ENCODE measurements at places on chromosomes 2 and 18.

GRCh38 chr2:200878289-200878880, 10.5 kb downstream of the PPIL3 start:
- no peak for DNase-seq

DNA sequence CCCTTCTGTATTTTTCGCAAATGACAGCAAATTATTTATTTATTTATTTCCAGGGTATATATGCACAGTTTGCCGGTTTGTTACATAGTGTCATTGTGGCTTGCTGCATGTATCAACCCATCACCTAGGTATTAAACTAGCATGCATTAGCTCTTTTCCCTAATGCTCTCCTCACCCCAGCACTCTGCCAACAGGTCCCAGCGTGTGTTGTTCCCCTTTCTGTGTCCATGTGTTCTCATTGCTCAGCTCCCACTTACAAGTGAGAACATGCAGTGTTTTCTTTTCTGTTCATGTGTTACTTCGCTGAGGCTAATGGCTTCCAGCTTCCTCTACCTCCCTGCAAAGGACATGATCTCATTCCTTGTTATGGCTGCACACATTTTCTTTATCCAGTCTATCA, 592.3 kb downstream of the TRIB2 start:
- no peak for DNase-seq

GRCh38 chr18:62577765-62578164, 54.9 kb downstream of the ZCCHC2 start:
- no peak for DNase-seq

DNA sequence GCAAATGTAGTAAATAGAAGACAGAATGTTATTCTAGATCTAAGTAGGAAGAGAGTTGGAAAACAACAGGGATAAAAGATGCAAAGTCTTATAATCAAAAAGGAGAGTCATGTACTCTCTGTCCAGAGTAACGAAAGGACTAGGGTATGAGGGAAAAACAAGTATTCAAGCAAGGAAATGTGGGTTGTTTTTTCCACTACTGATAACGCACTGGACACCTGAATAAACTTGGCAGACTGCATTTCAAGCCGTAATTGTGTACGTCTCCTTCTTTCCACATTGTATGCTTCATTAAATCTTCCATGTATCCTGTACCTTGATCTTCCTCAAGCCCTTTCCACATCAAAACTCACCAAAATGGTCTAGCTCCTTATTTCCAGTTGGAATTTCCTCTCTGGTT, 420.6 kb downstream of the ZEB2 start:
- no peak for DNase-seq

DNA sequence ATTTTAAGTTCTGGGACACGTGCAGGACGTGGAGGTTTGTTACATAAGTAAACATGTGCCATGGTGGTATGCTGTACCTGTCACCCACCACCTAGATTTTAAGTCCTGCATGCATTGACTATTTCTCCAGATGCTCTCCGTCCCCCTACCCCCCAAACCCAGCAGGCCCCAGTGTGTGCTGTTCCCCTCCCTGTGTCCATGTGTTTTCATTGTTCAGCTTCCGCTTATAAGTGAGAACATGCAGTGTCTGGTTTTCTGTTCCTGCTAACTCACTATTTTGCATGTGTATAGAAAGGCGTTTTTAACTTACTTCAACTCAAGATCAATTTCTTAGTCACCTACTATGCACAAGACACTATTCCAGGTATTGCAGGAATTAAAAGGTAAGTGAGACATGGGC, 128.0 kb downstream of the PLCL1 start:
- no peak for DNase-seq

GRCh38 chr18:22398464-22398863, 19.3 kb downstream of the CTAGE1 start:
- no peak for DNase-seq

GRCh38 chr2:97011977-97012569, 25.7 kb upstream of the FAM178B start:
- peak; percentile 15 for DNase-seq

DNA sequence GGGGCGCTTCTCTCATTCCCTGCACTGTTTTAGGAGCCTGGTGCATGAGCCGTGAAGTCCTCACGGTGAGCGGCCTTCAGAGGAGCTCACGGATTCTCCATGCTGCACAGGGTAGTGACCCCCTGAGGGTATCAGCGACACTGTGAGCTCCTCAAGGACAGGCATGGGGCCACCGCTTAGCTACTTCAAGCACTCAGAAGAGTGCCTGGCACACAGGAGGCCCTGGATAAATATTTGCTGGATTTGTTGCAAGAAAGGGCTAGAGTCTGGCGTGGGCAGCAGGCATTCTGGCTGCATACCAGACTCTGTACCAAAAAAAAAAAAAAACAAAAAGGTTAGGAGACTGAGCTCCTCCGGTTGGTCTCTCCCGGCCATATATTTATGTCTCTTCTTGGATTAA, 5.7 kb upstream of the MBP start:
- DNase-seq: no peak

GRCh38 chr2:49840428-49840975, 686.2 kb upstream of the FSHR start:
- DNase-seq: no peak

- no peak for DNase-seq
Measured at GRCh38 chr2:181066333-181066732, 85.9 kb downstream of the UBE2E3 start.

GRCh38 chr18:22342625-22343024, 75.1 kb downstream of the CTAGE1 start:
- no peak for DNase-seq

DNA sequence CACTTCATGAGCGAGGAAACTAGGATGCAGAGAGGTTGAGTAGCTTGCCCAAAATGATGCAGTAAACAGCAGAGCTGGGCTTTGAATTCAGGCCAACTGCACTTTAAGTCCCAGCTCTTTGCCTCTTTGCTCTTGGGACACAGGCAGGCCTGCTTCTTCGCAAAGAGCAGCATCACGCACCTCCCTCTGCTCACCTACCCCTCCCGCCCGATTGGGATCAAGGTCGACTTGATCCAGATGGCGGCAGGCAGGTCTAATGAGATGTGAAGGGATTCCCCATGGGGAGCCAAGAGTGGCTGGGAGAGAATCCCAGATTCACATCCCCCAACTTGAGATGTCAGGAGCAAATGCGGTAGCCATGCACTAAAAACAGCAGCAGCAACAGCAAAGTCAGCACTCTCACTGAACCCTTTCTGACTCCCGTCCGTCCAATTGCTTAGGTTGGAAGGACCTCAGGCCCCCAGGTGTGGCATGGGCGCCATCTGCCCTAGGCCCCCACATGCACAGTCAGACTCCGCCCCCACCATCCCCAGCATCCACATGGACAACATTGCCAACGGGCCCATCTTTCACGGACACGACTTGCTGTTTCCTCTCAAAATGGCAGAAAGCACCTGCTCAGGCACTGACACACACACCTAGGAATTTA, 84.3 kb upstream of the MAP4K4 start:
- no peak for DNase-seq

- no peak for DNase-seq
Measured at GRCh38 chr2:96325884-96326255, 753 bp downstream of the ITPRIPL1 start.

GRCh38 chr2:238727585-238728329, 120.1 kb upstream of the TWIST2 start:
- no peak for DNase-seq

DNA sequence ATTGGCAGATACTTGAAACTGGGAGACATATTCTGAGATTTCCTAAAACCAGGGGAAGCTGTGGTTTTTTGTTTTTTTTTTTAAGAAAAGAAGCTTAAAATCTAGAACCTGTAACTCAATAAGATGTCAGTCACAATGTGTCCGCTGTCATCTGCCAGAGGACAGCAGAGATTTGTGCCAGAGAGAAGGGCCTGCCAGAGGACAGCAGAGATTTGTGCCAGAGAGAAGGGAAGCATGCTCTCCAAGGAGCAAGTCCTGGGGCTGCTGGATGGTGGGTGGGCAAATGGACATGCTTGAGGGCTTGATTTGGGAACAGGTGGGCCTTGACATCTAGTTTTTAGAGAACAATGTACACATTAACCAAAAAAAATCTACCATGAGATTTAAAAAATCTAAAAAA, 77.9 kb downstream of the CCDC93 start:
- no peak for DNase-seq

GRCh38 chr2:177484180-177484795, 91.7 kb downstream of the AGPS start:
- no peak for DNase-seq

GRCh38 chr2:133773854-133774653, 205.8 kb upstream of the NCKAP5 start:
- no peak for DNase-seq

- DNase-seq: no peak
Measured at GRCh38 chr2:230085201-230085600, 16.5 kb upstream of the SLC16A14 start.

GRCh38 chr2:133004623-133005022, 334.6 kb upstream of the LYPD1 start:
- no peak for DNase-seq

GRCh38 chr2:204664708-204665121, 119.4 kb downstream of the PARD3B start:
- DNase-seq: no peak

Data from neuronal stem cell (in vitro differentiated cells).